Activated CD4-positive, alpha-beta T cell treated with anti-CD3 and anti-CD28 coated beads, Interleukin-2, amount 10 ng/mL, durations not matched to agents 7 days and 5 days (primary cell): ENCODE measurements at places on chromosomes 16 and 17. TPM values are rescaled to one million over a fixed set of nuclear protein-coding genes. Genes with fewer than 3 reads are reported as not detected.

The RAB11FIP4 gene
- total RNA-seq = 34.4 TPM

GRCh38 chr17:33370401-33370800 lies 77.3 kb upstream of the ASIC2 start:
- DNase-seq = no peak

The PDE6G gene
- 24.7 TPM for total RNA-seq

DNA sequence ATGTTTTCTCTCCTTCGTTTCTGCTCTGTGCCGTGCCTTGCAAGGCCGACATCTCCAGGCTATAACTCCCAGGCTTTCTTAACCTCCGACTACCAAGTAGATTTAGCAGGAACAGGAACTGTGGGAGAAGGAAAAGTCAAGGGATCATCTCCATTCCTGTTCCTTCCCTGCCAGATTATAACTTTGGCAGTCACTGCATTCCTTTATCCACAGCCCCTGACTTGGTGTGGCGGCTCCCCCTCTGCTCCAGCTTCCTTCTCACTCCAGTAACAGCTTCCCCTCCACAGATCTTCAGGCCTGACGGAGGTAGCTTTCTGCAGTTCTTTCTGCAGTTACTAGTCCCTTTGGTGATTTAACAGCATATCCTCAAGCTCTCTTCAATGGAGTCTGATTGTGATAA lies 234.6 kb upstream of the MON1B start:
- DNase-seq = no peak

DNA sequence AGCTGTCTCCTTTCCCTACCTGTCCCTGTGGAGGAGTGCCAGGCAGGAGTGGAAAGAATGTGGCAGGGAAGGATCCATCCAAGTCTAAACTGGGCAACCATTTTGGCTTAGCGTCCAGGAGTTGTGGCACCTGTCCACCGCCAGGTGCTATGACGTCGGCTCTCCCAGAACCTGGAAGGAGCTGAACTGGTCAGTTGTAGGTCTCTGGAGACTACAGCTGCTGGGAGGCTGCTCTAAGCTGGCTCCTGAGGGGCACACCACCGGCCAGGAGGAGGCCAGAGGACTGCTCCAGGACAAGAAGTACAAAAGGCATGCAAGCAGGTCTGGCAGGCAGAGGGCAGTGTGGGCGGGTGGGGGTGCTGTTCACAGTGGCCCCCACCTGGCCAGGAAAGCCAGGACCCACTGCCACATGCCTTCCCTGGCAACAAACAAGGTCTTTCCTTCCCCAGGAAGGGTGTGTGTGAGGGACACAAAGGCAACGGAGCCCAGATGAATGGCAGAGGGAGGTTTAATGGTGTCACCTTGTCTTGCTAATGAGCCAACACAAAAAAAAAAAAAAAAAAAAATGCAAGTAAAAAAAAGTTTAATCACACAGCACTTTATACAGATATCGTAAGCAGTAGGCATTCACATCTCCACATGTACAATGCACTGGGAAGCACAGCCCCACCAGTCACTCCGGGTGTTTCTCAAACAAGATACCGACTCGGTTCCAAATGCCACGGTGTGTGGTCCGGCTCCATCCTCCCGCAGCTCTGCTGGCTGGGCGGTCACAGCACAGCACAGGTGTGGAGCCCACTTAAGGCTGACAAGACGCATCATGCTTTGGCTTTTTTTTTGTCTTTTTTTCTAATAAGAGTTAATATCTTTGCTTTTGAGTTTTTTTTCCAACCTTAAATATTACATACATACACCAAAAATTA lies 4.8 kb downstream of the SPHK1 start:
- DNase-seq = no peak

- DNase-seq = peak; percentile 41
Observed at GRCh38 chr17:42669977-42670788, 6.6 kb downstream of the PLEKHH3 start.

The NPIPB13 gene
- total RNA-seq = 9.0 TPM

- DNase-seq = no peak
Observed at GRCh38 chr17:8502126-8502525, 66.4 kb downstream of the NDEL1 start.

- DNase-seq = no peak
Observed at GRCh38 chr16:11602321-11602720, 15.6 kb upstream of the LITAF start.

The SHCBP1 gene
- total RNA-seq = 51.6 TPM

The METTL23 gene
- 33.0 TPM for total RNA-seq

GRCh38 chr17:9959377-9959981 lies 54.4 kb upstream of the RCVRN start:
- peak; percentile 34 for DNase-seq

The CFAP97D1 gene
- total RNA-seq = not detected

The RGS11 gene
- not detected for total RNA-seq

GRCh38 chr17:19247473-19247872 lies 10.3 kb downstream of the EPN2 start:
- no peak for DNase-seq

The ST6GALNAC2 gene
- not detected for total RNA-seq

- DNase-seq = peak; percentile 74
Observed at GRCh38 chr17:74368341-74369081, 1.2 kb downstream of the GPR142 start.

- DNase-seq = no peak
Observed at GRCh38 chr16:55370762-55371482, 46.9 kb downstream of the IRX6 start.

The CLDN7 gene
- 0.29 TPM for total RNA-seq

DNA sequence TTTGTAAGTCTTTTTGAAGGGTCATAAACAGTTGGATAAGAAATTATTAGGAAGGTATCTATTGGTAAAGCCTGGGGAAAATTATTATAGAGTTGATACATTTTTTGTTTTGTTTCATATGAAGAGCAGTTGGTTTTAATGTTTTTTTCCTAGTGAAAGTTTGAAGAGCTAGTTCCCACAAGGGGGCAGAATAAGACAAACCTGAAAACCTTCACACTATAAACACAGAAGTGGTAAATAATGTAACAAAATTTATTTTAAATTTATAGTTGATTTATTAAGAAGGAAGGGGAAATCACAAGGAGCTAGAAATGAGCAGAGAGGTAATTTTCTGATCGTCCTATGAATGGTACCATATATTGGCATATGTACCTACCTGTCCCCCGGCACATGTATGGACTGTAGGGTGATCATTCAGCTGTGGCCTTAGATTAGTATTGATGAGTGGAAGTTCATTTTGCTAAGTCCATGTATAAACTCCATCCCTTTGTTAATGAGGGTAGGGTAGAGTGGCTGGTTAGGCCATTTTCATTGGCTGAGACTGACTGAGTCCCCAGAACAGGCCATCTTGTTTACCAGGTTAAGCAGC lies 116.3 kb downstream of the TANC2 start:
- DNase-seq = no peak

DNA sequence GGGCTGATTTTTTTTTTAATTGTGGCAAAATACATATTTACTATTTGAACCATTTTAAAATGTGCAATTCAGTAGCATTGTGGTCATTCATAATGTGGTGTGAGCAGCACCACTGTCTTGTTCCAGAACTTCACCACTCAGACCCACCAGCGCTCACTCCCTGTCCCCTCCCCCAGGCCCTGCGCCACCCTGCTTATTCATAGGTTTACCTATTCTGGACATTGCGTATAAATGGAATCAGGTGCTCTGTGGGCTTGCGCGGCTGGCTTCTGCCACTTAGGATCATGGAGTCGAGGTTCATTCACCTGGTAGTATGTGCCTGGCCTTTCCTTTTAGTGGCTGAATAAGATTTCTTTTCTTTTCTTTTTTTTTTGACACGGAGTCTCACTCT lies 59.4 kb downstream of the NT5M start:
- DNase-seq = no peak

DNA sequence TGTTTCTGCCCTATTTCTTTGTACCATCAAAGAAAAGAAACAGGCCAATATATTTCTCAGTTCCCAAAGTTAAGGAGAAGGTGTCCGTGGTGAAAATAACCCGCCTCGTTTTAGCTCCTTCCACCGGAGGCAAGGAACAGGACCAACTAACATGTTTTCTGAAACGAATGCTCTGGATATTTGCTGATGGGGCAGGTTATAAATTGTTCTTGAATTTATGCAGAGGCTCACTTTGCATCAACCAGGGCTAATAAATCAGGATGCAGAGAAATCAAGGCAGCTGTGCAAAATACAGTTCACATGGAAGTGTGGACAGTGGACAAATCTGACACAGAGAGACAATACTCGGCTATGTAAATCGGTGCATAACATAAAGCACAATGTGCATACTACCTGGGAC lies 189.8 kb downstream of the GRIN2A start:
- no peak for DNase-seq

- peak; percentile 16 for DNase-seq
Observed at GRCh38 chr17:74790161-74791058, 14.3 kb upstream of the NAT9 start.

GRCh38 chr16:14658063-14658462 lies 25.3 kb downstream of the BFAR start:
- DNase-seq = no peak

The MGAT5B gene
- total RNA-seq = 0.45 TPM

The MYH2 gene
- total RNA-seq = not detected

GRCh38 chr16:21701271-21701670 lies 37.5 kb downstream of the OTOA start:
- no peak for DNase-seq

DNA sequence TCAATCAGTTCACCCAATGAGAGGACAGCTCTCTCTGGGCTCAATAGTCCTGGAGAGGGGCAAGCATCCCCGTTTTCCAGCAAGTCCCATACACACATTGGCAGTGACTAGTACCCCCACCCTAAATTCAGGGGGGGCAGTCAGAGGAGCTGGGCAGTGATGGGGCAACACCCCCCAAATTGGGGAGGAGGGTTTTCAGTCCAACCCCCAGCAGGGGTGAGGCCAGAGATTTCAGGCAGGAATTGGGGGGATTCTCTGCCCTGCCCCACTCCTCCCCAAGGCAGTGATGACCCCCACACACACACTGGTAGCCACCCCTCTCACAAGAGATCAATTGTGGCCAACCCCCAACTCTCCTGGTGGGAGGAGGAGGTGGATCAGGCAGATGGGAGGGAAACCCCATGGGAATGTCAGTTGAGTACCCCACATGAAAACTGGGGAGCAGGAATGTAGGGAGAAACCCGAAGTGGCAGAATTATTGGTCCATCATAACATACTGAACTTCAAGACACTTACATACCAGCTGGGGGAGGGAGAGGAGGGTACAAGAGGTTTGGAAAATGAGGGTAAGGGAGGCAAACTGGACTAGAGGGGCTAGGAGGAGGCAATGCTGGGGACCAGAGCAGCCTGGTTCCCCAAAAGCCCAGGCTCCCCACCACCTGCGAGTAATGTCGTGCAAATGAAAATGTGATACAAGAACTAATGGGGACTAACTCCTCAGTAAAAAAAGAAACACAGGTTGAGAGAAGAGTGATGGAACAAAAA lies 3.1 kb downstream of the VAMP2 start:
- no peak for DNase-seq

- DNase-seq = no peak
Observed at GRCh38 chr17:63189082-63189481, 223.0 kb downstream of the TANC2 start.

DNA sequence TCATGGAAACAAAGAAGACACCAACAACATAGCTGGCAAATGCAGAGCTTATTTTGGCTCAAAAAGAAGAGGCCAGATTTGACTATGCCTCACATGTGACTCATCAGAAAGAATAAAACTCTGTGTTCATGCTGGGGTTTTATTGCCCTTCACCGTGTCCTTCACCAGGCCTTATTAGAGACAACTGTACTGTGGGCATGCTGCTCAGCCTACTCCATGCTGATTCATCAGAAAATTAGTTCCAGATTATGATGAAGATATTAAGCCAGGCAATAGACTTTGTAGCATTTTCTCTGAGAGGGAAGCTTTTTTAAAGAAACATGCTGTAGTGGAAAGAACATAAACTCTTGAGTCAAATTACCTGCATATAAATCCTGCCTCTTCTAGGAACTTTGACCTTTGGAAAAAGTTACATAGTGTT lies 89.8 kb downstream of the CYB561 start:
- no peak for DNase-seq

The CCL16 gene
- total RNA-seq = not detected

DNA sequence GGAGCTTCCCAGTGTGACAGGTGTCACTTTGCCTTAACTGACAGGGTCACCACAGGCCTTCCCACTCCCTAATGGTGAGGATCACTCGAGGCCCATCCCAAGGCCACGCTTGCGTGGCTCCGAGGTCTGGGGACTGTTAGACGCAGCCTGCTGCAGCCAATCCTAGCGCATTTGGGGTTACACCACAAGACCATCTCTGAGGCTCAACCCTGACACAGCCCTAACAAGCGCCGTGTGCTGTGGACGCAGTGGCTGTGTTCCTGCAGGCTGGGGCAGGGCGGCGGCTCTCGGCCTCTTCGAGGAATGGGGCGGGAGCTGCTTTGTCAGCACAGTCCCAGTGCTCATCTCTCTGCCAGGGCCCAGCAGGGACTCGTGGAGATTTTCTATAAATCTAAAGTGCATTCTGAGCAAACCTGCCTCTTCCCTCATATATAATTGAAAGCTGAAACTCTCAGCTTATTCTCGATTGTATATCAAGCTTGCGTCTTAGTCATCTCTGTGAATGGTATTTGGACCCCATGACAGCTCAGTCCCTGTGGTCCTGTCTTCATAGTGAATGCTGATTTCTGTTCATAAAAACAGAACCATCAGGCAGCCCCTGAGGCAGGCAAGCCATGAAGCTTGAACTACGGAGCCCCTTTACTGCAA lies 65.8 kb upstream of the CHMP6 start:
- no peak for DNase-seq

- no peak for DNase-seq
Observed at GRCh38 chr16:79077346-79077745, 523.2 kb downstream of the MAF start.

GRCh38 chr16:87648236-87648635 lies 45.9 kb downstream of the JPH3 start:
- DNase-seq = no peak

DNA sequence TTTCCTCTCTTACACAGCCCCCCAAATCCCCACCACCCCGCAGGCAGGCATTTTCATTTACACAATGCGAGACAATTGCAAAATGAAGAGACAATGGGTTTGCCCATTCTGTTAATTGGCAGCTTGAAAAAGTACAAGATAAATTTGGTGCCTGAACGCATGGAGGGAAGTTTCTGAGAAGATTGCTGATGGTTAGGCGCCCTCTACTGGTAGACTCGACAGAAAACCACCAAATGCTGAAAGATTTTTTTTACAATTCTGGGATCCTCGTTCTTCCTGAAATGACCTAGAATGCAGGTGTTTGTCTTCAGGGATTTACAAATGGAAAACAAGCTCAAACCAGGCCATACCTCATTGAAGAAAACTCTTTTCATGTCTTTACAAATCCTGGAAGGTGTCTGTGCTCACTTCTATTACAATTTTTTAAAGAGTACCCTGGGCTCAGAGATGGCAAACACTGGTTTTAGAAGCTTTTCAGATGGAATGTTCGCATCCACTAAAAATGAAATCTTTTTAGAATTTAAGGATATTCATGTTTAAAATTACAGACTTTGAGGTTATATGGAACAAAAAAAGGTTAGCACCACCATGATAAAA lies 338.5 kb downstream of the PMP22 start:
- DNase-seq = peak; percentile 67

GRCh38 chr17:50200457-50201275 lies 765 bp downstream of the COL1A1 start:
- peak; percentile 84 for DNase-seq

The TP53TG3C gene
- not detected for total RNA-seq
